ENCODE measurements at places on chromosomes 11 and 22. TPM values are rescaled to one million over a fixed set of nuclear protein-coding genes. Genes with fewer than 3 reads are reported as not detected.

MS4A3 gene
- total RNA-seq = not detected

C2CD3 gene
- total RNA-seq = 28.7 TPM

KIRREL3 gene
- 0.32 TPM for total RNA-seq

FGF19 gene
- total RNA-seq = 14.8 TPM

OR8K3 gene
- total RNA-seq = not detected

POU2AF1 gene
- not detected for total RNA-seq

TMEM132A gene
- 98.2 TPM for total RNA-seq

NXPE2 gene
- not detected for total RNA-seq

ZNHIT2 gene
- 13.0 TPM for total RNA-seq

DUSP8 gene
- 2.1 TPM for total RNA-seq

CHKB gene
- total RNA-seq = 51.8 TPM

EML3 gene
- 31.2 TPM for total RNA-seq

- peaks cover under 1% of the 10 kb centered on the region for H3K36me3 ChIP-seq
- no peak overlapping the region for H3K27ac ChIP-seq
- H3K4me1 ChIP-seq = no peaks in the 10 kb centered on the region
- no peak for DNase-seq
Observed at GRCh38 chr11:73463359-73463758, 87.2 kb downstream of the RELT start.

- peaks cover 3% of the 10 kb centered on the region for H3K27me3 ChIP-seq
- no peak overlapping the region for H3K27ac ChIP-seq
Observed at GRCh38 chr11:128835741-128836430, 31.2 kb downstream of the KCNJ1 start.

DNA sequence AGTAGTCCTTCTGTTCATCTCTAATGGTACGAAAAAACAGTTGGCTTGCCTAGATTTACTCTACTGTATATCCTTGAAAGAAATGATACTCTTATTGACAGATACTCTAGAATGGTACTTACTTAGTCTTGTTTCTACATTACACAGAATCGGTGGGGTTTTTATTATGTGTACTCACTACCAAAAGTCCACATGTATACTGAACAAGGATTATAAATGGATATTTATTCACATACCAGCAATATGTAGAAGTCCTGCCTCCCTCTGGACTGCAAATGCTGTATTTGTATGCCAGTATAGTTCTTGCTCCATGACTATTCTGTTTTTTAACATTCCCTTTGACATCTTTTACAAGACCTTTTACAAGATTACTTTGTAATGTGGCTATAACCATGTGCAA lies 13.9 kb downstream of the PCF11 start:
- no peak overlapping the region for H3K4me3 ChIP-seq
- no peaks in the 10 kb centered on the region for H3K27me3 ChIP-seq
- DNase-seq = no peak
- peaks cover 78% of the 10 kb centered on the region for H3K36me3 ChIP-seq
- H3K27ac ChIP-seq = no peak overlapping the region
- no peaks in the 10 kb centered on the region for H3K4me1 ChIP-seq

DNA sequence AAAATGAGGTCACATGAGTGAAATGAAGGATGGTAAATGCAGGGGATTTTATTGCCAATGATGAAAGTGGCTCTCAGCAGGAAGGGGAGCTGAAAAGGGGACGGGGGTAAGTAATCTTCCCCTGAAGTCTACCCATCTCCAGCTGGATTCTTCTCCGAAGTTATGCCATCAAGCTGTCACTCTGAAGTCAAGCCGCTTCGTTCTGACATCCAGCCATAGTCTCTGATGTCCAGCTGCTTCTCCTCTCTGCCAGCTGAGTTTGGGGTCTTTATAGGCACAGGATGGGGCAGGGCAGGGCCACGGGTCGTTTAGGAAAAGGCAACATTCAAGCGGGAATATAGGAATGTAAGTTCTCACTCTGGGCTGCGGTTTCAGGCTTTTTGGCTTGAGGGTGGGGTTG lies 181.9 kb upstream of the ANO3 start:
- no peak overlapping the region for H3K27ac ChIP-seq
- H3K36me3 ChIP-seq = no peaks in the 10 kb centered on the region
- no peaks in the 10 kb centered on the region for H3K4me1 ChIP-seq
- DNase-seq = no peak

GRCh38 chr11:61996933-61997332 lies 29.5 kb upstream of the FTH1 start:
- no peaks in the 10 kb centered on the region for H3K27me3 ChIP-seq
- H3K4me3 ChIP-seq = no peak overlapping the region
- H3K27ac ChIP-seq = no peak overlapping the region
- peaks cover 18% of the 10 kb centered on the region for H3K4me1 ChIP-seq
- H3K36me3 ChIP-seq = no peaks in the 10 kb centered on the region

GRCh38 chr11:31802990-31803812 lies 7.9 kb downstream of the PAX6 start:
- DNase-seq = peak; percentile 66
- peaks cover 100% of the 10 kb centered on the region for H3K27me3 ChIP-seq
- no peak overlapping the region for H3K4me3 ChIP-seq
- peaks cover 26% of the 10 kb centered on the region for H3K4me1 ChIP-seq

- no peaks in the 10 kb centered on the region for H3K27me3 ChIP-seq
- H3K36me3 ChIP-seq = no peaks in the 10 kb centered on the region
- H3K27ac ChIP-seq = no peak overlapping the region
Observed at GRCh38 chr11:120738516-120739046, 227.0 kb downstream of the GRIK4 start.

GRCh38 chr22:44567846-44568493 lies 69.9 kb upstream of the RTL6 start:
- H3K27me3 ChIP-seq = no peaks in the 10 kb centered on the region
- DNase-seq = no peak
- no peaks in the 10 kb centered on the region for H3K36me3 ChIP-seq
- H3K27ac ChIP-seq = no peak overlapping the region

DNA sequence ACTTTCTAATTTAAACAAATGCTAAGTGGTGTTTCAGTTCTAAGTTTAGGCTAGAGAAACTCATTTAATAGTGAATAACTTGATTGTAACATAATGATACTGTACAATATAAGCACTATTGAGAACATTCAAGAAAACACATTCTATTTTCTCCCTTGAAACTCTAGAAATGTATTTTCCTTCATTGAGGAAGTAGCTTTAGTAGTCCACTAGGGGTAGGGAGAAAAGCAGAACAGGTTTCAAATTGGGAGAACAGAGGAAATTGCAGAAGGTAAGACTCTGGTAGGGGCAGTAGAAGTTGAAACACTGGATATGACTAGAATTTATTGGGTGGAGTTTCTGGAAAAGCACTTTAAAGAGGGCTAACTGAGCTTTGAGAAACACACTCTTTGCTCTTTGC lies 31.6 kb upstream of the MPPED2 start:
- no peaks in the 10 kb centered on the region for H3K4me1 ChIP-seq
- H3K36me3 ChIP-seq = no peaks in the 10 kb centered on the region
- DNase-seq = no peak
- H3K27ac ChIP-seq = no peak overlapping the region
- no peaks in the 10 kb centered on the region for H3K27me3 ChIP-seq

- no peaks in the 10 kb centered on the region for H3K27me3 ChIP-seq
- H3K36me3 ChIP-seq = no peaks in the 10 kb centered on the region
- no peak overlapping the region for H3K4me3 ChIP-seq
Observed at GRCh38 chr22:35177811-35178210, 79.5 kb upstream of the HMGXB4 start.

DNA sequence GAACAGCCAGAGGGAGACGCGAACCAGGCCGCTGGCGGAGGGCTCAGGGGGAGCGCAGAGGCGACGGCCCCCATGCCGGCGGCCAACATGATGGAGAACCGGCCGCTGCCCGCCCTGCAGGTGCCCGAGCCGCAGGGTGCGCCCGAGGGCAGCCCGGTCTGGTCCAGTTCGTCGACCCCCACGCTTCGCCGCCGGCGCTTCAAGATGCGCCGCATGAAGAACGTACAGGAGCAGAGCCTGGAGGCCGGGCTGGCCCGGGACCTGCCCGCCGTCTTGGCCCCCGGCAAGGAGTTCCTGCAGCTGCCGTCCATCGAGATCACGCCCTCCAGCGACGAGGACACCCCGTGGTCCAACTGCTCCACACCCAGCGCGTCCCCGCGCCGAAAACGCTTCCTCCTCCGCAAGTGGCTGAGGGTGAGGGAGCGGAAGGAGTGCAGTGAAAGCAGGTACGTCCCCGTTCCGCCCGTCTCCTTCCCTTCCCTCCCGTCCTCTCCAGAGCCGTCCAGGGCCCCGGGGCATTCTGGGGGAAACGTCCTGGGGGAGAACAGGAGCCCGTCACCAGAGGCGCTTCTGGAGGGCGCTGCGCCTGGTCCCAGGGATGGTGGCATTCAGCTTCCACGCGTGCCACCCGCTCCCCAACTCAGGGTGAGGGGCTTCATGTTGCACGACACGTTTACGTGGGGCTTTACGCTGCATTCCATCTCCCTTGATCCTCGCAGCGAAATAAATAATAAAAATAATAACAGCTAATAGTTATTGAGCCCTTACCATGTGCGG lies 840 bp downstream of the GRAMD1B start:
- H3K4me1 ChIP-seq = peaks cover 13% of the 10 kb centered on the region
- no peaks in the 10 kb centered on the region for H3K27me3 ChIP-seq
- no peak overlapping the region for H3K27ac ChIP-seq
- no peak for DNase-seq

- H3K27ac ChIP-seq = no peak overlapping the region
- no peaks in the 10 kb centered on the region for H3K27me3 ChIP-seq
- H3K4me1 ChIP-seq = peaks cover 4% of the 10 kb centered on the region
- H3K4me3 ChIP-seq = no peak overlapping the region
- no peak for DNase-seq
- H3K36me3 ChIP-seq = no peaks in the 10 kb centered on the region
Observed at GRCh38 chr11:63010934-63011439, 4.7 kb downstream of the SLC22A8 start.

DNA sequence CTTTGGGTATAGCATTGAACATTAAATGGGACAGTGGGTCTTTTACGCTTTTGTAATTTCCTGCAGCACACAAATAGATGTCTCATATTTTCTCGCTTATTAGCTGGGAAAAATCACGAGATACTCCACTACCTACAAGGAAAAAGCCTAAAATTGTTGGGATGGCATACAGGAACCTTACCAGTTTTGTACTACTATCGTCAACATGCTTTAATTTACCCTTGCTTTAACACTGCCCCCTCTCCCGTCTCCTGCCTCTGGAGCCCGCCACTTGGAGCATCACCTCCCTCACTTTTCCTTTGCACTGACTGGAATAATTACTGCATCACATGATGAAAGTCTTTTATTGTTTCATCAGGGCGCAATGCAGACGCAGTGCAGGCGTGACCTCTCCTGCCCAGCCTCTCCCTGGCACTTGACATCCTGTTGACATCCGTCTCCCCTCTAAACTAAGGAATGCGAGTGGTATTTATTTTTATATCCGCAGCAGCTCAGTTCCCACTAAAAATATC lies 1.0 kb upstream of the FNBP4 start:
- peak overlapping the region; percentile 97 for H3K27ac ChIP-seq
- H3K4me1 ChIP-seq = no peaks in the 10 kb centered on the region
- DNase-seq = no peak
- no peaks in the 10 kb centered on the region for H3K27me3 ChIP-seq
- peaks cover 12% of the 10 kb centered on the region for H3K36me3 ChIP-seq

DNA sequence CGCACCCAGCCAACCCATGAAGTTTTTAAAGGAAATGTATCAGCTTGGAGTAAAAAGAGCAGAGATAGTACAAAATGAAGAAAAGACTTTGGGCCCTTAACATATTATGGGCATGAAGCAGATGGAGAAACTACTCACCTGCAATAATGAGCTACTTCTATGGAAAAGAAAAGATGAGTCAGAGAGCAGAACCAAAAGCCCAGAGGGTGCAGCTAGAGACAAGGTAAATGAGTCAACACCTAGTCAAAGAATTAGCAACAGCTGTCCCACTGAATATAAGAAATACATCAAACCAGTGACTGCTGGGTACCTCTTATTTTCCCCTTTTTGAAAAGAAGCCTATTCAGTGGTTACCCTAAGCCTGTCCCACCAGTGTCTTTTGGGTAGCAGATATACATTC lies 61.8 kb downstream of the RPL27A start:
- no peaks in the 10 kb centered on the region for H3K4me1 ChIP-seq
- H3K27ac ChIP-seq = no peak overlapping the region
- H3K27me3 ChIP-seq = no peaks in the 10 kb centered on the region

- H3K27me3 ChIP-seq = no peaks in the 10 kb centered on the region
- H3K27ac ChIP-seq = no peak overlapping the region
- H3K4me1 ChIP-seq = peaks cover 14% of the 10 kb centered on the region
- peaks cover 16% of the 10 kb centered on the region for H3K36me3 ChIP-seq
- H3K4me3 ChIP-seq = no peak overlapping the region
Observed at GRCh38 chr22:36347094-36347493, 40.7 kb downstream of the MYH9 start.

GRCh38 chr22:33906954-33907353 lies 13.3 kb downstream of the LARGE1 start:
- peaks cover 11% of the 10 kb centered on the region for H3K4me1 ChIP-seq
- H3K36me3 ChIP-seq = no peaks in the 10 kb centered on the region
- H3K27ac ChIP-seq = no peak overlapping the region
- H3K4me3 ChIP-seq = no peak overlapping the region
- no peaks in the 10 kb centered on the region for H3K27me3 ChIP-seq

Measured in H1 (cell line).